ENCODE measurements at places on chromosomes 1 and 21. TPM values are rescaled to one million over a fixed set of nuclear protein-coding genes. Genes with fewer than 3 reads are reported as not detected.

SPOCD1 gene
- 57.9 TPM for total RNA-seq

MARK1 gene
- total RNA-seq, result 2.8 TPM

NBPF6 gene
- total RNA-seq, result not detected

LRRC71 gene
- 0.36 TPM for total RNA-seq

GJB4 gene
- not detected for total RNA-seq

ETV3 gene
- total RNA-seq, result 20.6 TPM

PRKAA2 gene
- total RNA-seq, result 11.2 TPM

SPRR2A gene
- not detected for total RNA-seq

PAPPA2 gene
- total RNA-seq, result 0.80 TPM

C1QC gene
- not detected for total RNA-seq

LHX4 gene
- total RNA-seq, result not detected

BGLAP gene
- total RNA-seq, result not detected

JAM2 gene
- total RNA-seq, result 2.4 TPM

ETV3L gene
- not detected for total RNA-seq

IL24 gene
- total RNA-seq, result not detected

CHI3L1 gene
- total RNA-seq, result 2.9 TPM

SPRR4 gene
- not detected for total RNA-seq

C1orf185 gene
- total RNA-seq, result not detected

GCSAML gene
- total RNA-seq, result not detected

KRTAP10-9 gene
- total RNA-seq, result not detected

ARHGEF16 gene
- 0.27 TPM for total RNA-seq

DYNLT5 gene
- total RNA-seq, result 0.27 TPM

S100A7 gene
- total RNA-seq, result not detected

RGS8 gene
- total RNA-seq, result not detected

OR2T5 gene
- total RNA-seq, result not detected

CFHR5 gene
- not detected for total RNA-seq

TTC34 gene
- 0.13 TPM for total RNA-seq

PLD5 gene
- not detected for total RNA-seq

IGFN1 gene
- not detected for total RNA-seq

WNT3A gene
- not detected for total RNA-seq

SERPINC1 gene
- not detected for total RNA-seq

DUSP10 gene
- 4.7 TPM for total RNA-seq

GSTM1 gene
- 12.2 TPM for total RNA-seq

SMCP gene
- not detected for total RNA-seq

CFHR4 gene
- total RNA-seq, result not detected

LENEP gene
- 0.40 TPM for total RNA-seq

KCNJ6 gene
- not detected for total RNA-seq

ACTN2 gene
- 2.5 TPM for total RNA-seq

LORICRIN gene
- total RNA-seq, result not detected

ZNF326 gene
- total RNA-seq, result 24.5 TPM
